ENCODE measurements at places on chromosomes 16 and 17.

DNA sequence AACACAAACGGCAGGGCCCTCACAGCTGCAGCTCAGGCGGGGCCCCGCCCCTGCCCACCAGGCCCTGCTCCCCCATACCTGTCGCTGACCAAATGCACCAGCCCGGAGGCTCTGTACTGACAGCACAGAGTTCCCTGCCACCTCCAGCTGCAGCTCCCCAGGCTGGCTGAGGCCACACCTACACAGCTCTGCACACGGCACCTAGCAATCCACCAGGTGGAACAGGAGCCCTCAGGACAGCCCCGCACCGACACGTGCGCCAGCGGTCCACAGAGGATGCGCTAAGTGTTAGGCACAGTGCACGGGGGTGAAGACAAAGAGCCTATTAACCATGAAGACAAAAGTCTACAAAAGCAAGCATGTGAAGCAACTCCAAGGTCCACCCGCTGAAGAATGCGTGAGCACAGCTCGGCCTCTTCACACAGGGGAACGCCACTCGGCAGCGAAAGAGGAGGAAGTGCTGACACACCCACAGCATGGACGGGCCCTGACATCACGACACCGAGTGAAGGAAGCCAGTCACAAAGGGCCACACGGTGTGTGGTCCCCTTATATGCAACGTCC is 5.4 kb downstream of the ZCCHC14 start:
- DNase-seq, result no peak

- DNase-seq, result no peak
Observed at GRCh38 chr17:77143306-77143705, 2.5 kb downstream of the SEC14L1 start.

DNA sequence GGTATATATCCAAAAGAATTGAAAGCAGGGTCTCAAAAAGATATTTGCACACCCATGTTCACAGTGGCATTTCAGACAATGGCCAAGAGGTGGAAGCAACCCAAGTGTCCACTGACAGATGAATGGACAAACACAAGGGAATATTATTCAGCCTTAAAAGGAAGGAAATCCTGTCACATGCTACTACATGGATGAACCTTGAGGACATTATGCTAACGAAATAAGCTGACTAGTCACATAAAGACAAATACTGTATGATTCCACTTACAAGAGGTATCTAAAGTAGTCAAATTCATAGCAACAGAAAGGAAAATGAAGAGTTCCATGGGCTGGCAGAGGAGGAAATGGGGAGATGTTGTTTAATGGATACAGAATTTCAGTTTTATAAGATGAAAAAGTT is 41.4 kb downstream of the TEX2 start:
- DNase-seq, result no peak

DNA sequence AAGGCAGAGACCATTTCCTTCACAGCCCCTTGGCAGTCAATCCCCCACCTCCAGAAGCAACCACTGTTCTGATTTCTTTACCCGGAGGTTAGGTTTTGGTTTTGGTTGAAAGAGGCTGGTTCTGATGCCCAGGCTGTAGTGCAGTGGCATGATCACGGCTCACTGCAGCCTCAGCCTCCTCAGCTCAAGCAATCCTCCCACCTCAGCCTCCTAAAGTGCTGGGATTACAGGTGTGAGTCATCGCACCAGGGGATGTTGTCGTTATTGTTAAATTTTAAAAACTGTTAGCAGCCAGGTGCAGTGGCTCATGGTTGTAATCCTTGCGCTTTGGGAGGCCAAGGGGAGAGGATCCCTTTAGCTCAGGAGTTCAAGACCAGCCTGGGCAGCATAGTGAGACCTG is 3.0 kb upstream of the CTRB2 start:
- DNase-seq, result no peak

DNA sequence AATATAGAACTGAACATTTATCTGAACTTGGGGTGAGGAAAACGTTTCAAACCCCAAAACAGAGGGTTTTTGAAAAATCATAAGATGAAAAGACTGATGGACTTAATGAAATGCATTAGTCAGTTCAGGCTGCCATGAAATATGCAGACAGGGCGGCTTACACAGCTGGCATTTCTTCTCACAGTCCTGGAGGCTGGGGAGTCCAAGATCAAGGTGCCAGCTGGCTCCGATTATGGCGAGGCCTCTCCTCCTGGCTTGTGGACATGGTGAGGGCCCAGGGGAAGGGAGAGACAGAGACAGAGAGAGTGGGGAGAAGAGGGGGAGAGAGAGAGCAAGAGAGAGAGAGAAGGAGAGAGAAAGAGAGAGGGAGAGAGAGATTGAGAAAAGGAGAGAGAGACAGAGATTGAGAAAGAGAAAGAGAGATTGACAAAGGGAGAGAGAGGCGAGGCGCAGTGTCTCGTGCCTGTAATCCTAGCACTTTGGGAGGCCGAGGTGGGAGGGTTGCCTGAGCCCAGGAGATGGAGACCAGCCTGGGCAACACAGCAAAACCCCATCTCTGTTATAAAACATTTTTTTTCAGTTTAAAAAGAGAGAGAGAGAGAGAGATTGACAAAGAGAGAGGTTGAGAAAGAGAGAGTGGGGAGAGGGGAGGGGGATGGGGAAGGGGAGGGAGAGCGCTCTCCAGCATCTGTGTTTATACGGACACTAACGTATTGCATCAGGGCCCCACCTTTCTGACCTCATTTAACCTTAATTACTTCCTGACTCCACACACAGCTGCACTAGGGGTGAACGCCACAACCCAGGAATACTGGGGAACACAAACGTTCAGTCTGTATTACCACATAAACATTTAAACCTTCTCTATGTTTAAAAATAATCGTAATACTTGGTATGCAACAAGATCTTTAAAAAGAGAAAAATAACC is 24.6 kb upstream of the RPH3AL start:
- DNase-seq, result no peak

GRCh38 chr17:66790501-66791061 is 44.3 kb upstream of the CACNG5 start:
- DNase-seq, result no peak

- DNase-seq, result no peak
Observed at GRCh38 chr17:30196504-30196903, 39.0 kb downstream of the SLC6A4 start.

DNA sequence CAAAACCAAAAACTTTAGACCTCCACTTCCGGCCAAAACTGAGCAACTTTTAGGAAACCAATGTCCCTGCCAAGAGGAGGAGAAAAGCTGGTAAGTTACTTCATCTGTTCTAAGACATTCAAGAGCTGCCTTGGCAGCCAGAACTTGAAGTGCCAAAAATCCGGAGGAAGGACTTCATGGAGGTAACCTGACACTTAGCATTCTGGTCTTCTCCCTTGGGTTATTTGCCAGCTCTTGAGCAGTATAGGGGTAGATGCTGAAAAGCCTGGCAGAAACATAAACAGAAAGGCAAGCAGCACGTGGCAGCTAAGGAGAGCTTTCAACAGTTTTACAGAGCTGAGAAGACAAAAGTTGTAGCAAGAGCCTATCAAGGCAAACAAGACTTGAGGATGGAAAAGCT is 53.2 kb downstream of the CDYL2 start:
- DNase-seq, result no peak

- DNase-seq, result peak; percentile 83
Observed at GRCh38 chr17:7836596-7837407, 2.8 kb downstream of the KDM6B start.

GRCh38 chr16:83912519-83913244 is 13.8 kb downstream of the MLYCD start:
- DNase-seq, result no peak

DNA sequence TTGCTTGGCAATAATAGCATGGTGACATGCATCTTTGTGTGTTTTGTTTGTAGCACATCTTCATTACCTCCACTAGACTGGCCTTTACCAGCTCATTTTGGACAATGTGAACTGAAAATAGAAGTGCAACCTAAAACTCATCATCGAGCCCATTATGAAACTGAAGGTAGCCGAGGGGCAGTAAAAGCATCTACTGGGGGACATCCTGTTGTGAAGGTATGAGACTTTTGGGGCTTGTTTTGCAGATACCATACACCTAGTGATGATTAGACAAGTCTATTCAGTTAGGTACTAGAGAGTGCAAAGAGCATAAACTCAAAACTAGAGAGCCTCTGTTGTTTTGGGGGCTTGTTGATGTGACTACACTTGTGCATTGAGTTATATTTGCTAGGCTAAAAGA is 41.2 kb downstream of the NFATC3 start:
- DNase-seq, result no peak

GRCh38 chr16:80746231-80746630 is 58.2 kb downstream of the CDYL2 start:
- no peak for DNase-seq

DNA sequence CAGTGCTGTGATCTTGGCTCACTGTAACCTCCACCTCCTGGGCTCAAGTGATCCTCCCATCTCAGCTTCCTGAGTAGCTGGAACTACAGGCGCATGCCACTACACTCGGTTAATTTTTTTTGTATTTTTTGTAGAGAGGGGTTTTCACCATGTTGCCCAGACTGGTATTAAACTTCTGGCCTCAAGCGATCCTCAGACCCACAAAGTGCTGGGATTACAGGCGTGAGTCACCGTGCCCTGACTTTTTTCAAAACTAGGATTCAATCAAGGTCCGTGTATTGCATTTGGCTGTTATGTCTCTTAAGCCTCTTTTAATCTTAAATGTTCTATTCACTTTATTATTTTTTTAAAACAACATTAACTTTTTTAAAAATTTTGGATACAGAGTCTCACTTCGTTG is 4.3 kb upstream of the CCL22 start:
- no peak for DNase-seq

GRCh38 chr17:50564916-50565315 is 4.4 kb downstream of the CACNA1G start:
- DNase-seq, result no peak

- peak; percentile 74 for DNase-seq
Observed at GRCh38 chr16:1413684-1414531, 596 bp downstream of the UNKL start.

DNA sequence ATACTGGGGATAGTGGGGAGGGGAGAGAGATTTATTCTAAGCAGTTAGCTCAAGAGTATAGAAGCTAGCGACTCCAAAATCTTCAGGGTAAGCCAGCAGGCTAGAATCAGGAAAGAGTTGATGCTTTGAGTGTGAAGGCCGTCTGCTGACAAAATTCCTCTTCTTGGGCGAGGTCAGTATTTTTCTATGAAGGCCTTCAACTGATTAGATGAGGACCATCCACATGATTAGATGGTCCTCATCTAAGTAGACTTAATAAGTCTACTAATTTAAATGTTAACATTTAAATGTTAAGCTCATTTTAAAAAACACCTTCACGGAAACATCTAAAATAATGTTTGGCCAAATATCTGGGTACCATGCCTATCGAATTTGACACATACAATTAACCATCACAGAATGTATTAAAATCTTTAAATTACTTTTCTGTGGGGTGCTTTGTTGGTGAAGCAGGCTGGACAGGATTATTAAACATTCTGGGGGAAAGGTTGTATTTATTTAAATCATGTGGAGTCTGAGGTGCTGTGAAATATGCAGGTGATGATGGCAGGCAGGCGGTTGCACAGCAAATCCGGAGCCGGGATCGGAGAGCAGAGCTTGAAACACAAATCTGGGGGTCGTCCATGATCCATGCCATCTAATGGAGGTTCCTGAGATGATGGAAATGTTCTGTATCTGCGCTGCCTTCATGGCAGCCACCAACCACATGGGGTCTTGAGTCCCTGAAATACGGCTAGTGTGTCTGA is 49.8 kb upstream of the ADORA2B start:
- no peak for DNase-seq

- no peak for DNase-seq
Observed at GRCh38 chr17:75557852-75558665, 29.5 kb upstream of the MYO15B start.

GRCh38 chr17:72456075-72456474 is 335.3 kb downstream of the SOX9 start:
- no peak for DNase-seq

DNA sequence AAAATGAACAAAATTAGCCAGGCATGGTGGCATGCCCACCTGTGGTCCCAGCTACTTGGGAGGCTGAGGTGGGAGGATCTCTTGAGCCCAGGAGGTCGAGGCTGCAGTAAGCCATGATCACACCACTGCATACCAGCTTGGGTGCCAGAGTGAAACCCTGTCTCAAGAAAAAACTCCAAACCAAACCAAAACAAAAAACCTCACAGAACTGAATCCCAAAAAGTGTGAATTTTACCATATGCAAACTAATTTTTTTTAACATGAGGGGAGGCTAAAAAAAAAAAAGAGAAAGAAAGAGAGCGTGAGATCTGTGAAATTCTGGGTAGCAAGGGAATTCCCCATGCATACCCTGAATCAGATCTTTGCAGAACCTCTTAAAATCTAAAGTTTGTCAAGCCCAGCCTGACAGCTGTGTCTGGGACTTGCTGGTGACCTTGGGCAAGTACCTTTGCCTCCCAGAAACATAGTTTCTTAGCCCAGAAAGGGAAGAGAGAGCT is 17.1 kb upstream of the CDH1 start:
- DNase-seq, result no peak

GRCh38 chr17:37107406-37108083 is 158.8 kb downstream of the AATF start:
- no peak for DNase-seq

- DNase-seq, result peak; percentile 49
Observed at GRCh38 chr17:14205992-14206461, 30.6 kb downstream of the CDRT15 start.

- DNase-seq, result no peak
Observed at GRCh38 chr17:79573196-79573896, 37.5 kb downstream of the RBFOX3 start.

DNA sequence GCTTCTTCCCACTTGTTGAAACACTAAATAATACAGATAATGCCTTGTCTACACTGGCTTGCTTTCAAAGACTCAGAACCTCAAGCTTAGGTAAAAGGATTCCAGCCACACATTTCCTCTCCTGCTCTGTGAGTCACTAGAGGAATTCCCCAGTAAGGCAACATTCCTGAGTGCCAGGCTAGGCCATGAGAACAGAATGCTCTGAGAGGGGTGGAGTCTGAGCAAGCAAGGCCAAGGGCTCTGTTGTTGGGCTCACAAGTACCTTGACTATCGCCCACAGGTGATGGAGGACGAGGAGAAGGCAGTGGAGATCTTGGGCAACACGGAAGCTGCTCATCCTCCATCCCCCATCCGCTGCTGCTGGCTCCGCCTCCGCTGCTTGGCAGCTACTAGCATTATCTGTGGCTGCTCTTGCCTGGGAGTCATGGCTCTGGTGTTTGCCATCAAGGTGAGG is 6.7 kb upstream of the PHKG2 start:
- DNase-seq, result no peak

GRCh38 chr17:80260069-80260535 is 550 bp upstream of the RNF213 start:
- peak; percentile 84 for DNase-seq

DNA sequence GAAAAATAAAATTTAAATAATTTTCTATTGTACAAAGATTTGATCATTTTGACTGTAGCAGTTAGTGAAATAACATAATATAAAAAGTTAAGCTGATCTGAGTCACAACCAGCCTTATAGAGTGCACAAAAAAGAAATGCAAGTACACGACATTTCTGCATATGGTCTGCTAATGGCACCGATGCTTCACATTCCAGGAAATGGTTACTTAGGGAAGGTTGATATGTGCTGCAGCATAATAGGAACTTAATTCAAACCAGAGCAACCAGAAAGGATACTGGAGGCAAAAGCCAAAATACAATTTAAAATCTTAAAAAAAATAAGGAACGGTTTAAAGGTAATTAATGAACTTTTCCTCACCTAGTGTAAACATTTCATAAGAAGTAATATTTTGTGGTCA is 10.0 kb upstream of the CFDP1 start:
- DNase-seq, result no peak
